ENCODE measurements at places on chromosomes 1 and 21.

DNA sequence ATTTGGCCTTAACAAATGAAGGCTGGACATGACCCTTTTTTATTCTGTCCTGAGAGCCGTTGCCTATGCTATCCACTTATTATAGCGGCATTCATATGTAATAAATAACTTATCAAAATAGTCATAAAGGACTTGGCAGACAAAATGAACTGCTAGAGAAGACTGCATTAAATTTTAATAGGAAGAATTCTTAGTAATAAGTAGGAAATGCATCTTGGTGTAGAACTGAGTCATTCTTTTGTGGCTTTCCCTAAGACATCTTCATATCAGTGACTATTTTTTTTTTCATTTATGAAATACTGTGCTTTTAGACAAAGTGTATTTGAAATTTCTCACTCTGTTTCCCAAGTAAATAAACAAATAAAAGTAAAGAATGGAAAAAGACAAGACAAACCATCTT lies 45.6 kb downstream of the PBX1 start:
- DNase-seq: no peak

- DNase-seq: no peak
These were observed 10.4 kb upstream of the ZNF670 start for GRCh38 chr1:247088967-247089366.

- DNase-seq: no peak
These were observed 1.0 kb downstream of the ARPC5 start for GRCh38 chr1:183634429-183635065.

- no peak for DNase-seq
These were observed 321.9 kb downstream of the SETD4 start for GRCh38 chr21:35738347-35738961.

DNA sequence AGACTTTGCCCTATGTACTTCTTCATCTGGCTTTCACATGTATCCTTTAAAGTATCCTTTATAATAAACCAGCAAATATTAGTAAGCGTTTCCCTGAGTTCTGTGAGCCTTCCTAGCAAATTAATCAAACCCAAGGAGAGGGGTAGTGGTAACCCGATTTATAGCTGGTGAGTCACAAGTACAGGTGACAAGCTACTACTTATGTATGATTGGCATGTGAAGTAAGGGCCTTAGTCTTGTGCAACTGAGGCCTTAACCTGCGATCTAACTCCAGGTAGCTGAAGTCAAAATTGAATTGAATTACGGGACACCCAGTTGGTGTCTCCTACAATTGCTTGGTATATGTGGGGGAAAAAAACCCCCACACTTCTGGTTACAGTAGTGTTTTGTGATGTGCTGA lies 26.0 kb downstream of the SLC16A1 start:
- no peak for DNase-seq

GRCh38 chr1:231964241-231964640 lies 337.7 kb downstream of the DISC1 start:
- no peak for DNase-seq

- no peak for DNase-seq
These were observed 90.7 kb downstream of the TNFSF18 start for GRCh38 chr1:172960019-172960418.

DNA sequence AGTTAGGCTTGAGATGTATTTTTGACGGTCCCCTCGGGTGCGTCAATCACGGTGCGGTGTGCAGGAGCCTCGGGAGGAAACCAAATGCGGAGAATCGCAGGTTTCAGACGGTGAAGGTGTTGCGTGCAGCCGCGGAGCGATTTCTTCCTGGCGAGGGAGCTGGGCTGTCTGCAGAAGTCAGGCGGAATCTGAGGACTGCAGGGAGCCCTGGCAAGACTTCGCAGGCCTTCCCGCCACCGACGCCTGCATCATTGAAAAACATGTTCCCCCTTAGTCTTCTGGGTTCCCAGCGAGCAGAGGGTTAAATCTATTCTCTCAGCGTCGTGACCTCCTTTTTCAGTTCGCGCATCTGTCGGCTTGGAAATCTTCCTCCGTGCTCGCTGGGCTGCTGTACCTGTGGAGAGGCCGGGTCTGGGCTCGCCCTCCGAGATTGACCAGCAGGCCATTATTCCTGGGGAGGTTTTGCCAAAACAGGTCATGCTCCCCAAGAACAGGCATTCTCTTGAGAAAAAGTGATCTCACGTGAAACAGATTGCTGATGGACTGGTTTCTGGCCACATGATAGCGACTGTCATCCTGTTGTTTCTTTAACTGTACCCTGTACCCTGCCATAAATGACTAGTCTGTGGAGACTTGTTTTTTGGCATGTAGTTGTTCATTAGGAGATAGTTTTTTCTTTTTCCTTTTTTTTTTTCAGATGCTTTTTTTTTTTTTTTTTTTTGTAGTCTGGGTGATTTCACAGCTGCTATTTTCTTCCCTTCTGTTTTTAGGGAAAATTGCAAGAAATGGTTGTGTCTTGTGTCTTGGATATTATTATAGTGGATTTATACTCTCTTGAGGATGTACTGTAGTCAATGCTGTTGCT lies 894 bp downstream of the EPB41 start:
- no peak for DNase-seq

DNA sequence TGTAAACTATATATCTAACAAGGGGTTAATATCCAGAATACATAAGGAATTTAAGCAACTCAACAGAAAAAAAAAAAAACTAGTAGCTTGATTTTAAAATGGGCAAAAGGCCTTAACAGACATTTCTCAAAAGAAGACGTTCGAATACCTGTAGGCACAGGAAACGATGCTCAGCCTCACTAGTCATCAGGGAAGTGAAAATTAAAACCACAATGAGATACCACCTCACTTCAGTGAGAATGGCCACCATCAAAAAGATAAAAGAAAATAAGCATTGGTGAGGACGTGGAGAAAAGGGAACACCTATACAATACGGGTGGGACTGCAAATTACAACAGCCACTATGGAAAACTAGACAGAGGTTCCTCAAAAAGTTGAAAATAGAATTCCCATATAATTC lies 37.3 kb downstream of the NPHP4 start:
- no peak for DNase-seq

- DNase-seq: no peak
These were observed 60.1 kb downstream of the ELK4 start for GRCh38 chr1:205571747-205572146.

Data from activated T-cell treated with anti-CD3 and anti-CD28 coated beads for 1 hour (primary cell).